GM12891 (cell line): ENCODE measurements at places on chromosomes 7 and 10.

DNA sequence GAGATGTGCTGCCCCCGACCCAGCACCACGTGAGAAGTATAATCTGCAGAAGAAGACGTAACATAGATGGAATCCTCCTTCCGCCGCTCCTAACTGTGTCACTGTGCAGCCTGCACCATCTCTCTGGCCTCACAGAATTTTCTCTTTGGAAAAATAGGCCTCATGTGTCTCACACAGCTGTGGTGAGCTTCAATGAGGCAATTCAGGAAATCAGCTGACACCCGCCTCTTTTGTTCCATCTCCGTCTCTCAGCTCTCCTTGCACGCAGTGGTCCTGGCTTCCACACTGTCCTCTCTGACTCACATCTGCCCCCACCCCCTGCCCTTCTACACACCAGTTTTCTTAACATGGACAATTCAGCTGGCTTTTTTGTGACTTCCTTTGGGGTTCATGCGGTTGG, 7.2 kb downstream of the C10orf90 start:
- DNase-seq = no peak

GRCh38 chr10:114481055-114481454, 76.8 kb upstream of the AFAP1L2 start:
- DNase-seq = no peak

GRCh38 chr10:115866691-115867090, 406.3 kb downstream of the GFRA1 start:
- DNase-seq = no peak

GRCh38 chr10:81520688-81521087, 354.3 kb upstream of the NRG3 start:
- no peak for DNase-seq

DNA sequence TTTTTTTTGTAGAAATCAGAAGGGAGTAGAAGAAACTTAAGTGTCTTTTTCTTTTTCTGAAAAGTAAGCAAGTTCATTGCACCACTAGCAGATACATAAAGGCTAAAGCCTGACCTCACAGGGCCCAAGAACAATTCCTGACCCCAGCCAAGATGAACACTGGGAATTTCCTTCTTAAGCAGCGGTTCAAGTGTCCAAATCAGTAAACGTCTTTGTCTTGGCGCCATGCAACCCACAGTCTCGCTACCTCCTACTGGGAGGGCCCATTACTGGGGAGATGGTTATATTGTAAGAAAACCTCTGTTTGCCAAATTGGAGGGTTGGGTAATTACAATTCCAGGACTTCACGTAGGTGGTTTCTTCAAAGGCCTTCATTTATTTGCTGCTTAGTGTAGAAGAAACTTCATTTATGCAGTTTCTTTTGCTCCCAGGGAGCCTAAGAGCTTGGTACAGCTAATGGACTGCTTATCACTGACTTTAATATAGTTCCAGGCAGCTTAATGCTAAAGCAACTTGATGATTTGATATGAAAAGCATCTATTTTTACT, 58.3 kb upstream of the ADRB1 start:
- no peak for DNase-seq

DNA sequence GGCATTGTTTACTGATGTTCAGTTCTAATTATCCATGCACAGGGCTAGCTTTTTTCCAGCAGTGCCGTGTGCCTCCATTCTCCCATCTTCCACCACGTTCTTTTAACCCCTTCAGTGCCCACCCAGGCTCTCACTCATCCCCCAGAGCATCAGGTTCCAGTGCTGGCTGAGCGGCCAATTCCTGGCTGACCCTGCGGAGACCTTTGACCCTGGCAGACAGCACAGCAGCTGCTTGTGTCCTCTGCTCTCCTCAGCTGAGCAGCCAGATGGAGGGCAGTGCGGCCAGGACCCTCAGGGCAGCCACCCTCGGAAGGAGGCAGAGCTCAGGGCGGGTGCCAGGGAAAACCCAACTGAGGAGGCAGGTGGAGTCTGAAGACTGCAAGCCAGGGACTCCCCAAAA, 48.4 kb downstream of the ZNF503 start:
- no peak for DNase-seq

GRCh38 chr7:33190688-33191304, 61.4 kb downstream of the BBS9 start:
- DNase-seq = no peak

DNA sequence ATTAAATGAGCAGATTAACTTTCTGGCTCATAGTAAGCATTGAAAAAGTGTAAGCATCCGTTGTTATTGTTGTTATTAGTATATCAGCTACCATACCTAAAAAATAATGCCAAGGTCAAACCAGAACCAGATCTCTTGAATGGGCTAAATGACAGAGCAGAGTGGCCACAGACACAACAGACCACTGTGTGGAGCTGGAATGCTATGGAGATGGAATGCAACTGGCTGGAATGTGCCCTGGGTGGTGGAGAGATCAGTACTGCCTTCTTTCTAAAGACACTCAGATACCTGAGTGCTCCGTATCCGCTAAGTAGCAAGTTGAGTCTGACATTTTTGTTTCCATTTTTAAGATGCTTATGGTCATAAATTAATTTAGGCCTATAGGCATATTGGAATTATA, 20.5 kb upstream of the DNAJB12 start:
- DNase-seq = no peak

GRCh38 chr7:38040831-38041230, 120.4 kb downstream of the EPDR1 start:
- no peak for DNase-seq

DNA sequence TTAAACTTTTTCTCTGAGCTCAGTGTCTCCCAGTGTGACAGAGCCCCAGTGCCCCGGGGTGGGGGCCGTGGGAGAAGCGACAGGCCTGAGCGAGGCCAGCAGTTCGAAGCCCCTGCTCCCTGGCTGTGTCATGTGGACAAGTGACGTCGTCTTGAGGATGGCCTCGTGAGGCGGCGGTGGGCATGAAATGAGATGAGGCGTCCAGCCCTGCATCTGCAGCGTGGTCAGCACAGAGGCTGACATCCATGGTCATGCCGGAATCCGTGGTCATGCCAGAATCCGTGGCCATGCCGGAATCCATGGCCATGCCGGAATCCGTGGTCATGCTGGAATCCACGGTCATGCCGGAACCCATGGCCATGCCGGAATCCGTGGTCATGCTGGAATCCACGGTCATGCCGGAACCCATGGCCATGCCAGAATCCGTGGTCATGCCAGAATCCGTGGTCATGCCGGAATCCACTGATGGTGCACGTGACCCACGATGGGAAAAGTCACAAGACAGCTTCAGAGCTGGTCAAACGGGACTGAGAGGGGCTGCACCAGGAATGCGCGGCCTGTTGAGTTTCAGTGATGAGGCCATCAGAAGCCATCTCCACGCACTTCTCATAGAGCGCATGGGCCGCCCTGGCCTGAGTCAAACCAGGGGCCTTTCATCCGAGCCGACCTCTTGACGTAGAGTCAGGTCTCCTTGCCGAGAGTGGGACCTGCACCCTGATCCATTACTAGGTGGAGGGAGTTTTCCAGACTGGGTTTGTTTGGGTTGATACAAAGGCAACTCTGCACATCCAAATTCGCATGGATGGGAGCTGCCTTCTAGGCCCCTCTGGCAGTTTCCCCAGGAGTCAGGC, 342.5 kb downstream of the PTPRN2 start:
- no peak for DNase-seq

- DNase-seq = no peak
Measured at GRCh38 chr10:6692103-6692502, 112.0 kb upstream of the PRKCQ start.

DNA sequence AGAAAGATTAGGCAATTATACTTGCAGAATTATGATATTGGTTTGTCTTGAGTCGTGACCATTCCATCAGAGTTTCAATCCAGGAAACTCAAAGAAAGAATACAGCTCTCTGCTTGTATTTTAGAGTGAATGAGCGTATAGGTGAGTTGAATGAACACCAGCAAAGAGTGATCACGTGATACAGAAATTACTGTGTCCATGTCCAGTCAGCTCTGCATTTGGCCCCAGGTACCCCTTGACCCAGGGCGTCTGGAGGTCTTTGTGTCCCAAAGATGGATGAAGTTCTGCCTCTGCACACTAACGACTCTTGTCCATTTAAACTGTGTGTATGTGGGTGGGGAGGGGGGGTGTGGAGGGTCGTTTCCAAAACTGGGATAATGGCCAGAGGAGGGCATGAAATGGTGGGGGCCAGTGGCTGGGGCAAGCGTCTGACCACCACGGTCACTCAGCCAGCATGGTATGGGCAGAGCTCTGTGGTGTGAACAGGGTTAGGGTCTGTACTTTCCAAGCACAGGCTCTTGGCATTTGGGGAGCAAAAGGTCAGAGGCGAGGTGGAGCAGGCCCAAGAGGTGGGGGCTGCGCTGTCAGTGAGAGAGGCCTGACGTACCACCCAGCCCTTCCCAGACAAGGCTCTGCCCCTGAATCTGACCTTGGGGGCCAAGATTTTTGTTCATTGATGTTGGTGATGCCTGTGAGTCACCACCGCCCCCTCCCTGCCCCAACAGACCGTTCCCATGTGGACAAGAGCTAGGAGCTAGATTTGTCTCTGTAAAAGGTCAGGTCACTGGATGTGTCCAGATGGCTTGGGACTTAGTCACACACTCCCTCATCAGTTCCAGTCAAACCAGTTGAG, 1.4 kb downstream of the PTPRE start:
- no peak for DNase-seq

GRCh38 chr7:14137676-14138075, 148.2 kb upstream of the ETV1 start:
- DNase-seq = no peak

- no peak for DNase-seq
Measured at GRCh38 chr10:75512203-75512933, 80.9 kb downstream of the LRMDA start.

DNA sequence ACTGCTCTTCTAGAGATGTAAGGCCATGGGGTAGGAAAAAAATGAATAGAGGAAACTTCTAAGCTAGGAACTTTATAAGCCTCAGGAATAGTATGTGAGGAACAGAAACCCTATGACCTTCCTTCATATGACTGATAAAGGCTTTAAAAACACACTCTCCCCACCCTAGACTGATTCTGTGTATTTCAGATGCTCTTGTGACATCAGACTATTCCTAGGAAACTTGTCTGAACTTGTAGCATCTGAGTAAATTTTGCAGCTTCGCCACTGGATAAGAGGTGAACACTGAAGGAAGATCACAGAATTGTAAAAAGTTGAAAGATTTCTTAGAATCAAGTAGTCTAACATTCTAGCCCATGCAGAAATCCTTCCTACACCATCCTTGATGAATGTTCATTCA, 31.0 kb upstream of the CBLL1 start:
- no peak for DNase-seq

GRCh38 chr10:45558425-45558824, 114.1 kb downstream of the ZFAND4 start:
- DNase-seq = no peak

DNA sequence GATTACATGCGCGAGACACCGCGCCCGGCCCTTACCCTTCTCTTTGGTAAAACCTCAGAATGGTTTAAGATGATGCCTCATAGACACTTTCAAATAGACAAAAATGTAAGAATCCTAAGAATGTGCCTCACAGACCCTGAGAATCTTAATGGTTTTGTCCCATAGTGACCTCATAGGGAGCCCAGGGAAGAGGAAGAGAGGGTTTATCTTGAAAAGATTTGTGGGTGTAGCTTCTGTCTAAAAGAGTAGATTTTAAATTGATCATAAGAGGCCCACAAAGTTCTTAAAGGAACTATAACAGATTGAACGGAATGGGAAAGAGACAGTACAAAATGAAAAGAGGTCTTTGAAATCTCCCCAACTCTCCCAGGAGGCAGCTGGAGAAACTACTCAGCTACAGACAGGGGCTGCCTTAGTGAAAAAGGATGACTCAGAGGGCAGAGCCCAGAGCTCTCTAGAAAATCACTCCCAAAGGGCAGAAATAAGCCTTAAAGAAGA, 220.6 kb downstream of the ADRA2A start:
- no peak for DNase-seq

GRCh38 chr10:95360122-95360714, 69.4 kb upstream of the PDLIM1 start:
- DNase-seq = no peak

- DNase-seq = no peak
Measured at GRCh38 chr7:104790440-104790839, 223.6 kb upstream of the KMT2E start.

DNA sequence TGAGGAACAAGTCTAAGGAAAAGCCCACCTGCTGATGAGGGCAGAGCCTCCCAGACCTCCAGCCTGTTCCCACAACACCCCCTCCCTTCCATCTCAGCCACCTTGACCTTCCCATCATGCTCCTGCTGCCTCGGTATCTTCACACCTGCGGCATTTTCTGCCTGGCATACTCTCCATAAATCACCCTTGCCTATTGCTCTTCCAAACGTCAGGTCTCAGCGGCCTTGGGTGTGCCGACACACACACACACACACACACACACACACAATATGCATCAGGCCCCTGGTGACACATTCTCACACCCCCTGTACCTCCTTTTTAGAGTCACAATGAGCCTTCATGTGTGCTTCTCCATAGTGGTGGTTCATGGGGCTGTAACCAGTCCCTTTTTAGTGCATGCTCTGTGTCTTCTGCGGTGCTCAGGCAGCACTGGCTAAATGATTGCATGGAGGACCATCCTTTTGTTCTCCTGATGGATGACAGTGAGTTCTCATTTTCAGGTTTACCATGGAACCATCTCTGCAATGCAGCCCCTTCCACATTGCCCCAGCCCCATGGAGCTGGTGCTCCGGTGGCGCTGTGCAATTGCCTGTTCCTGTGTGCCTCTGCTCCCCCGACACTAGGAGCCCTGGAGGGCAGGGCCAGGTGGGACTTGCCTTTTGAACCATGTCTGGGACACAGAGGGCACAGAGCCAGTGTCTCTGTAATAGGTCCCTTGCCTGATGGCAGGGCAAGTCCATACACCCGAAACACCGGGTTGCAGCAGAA, 4.5 kb downstream of the ADIRF start:
- DNase-seq = no peak

DNA sequence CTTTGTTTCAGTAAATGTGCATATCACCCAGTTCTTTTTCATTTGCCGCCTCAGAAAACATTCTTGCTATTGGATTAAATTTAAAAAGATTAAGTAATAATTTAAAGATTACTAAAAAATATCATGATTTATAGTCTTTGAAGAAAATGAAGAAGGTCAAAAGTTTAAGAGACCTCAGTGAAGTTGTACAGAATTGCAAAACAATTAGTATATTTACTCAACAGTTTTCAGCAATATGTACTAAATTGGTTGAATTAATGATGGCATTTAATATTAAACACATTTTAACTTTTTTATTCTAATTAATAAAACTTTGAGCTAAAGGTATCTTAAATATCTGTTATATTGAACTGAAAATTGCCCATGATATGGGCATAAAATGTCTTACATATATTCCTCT, 49.9 kb upstream of the KLF6 start:
- no peak for DNase-seq

DNA sequence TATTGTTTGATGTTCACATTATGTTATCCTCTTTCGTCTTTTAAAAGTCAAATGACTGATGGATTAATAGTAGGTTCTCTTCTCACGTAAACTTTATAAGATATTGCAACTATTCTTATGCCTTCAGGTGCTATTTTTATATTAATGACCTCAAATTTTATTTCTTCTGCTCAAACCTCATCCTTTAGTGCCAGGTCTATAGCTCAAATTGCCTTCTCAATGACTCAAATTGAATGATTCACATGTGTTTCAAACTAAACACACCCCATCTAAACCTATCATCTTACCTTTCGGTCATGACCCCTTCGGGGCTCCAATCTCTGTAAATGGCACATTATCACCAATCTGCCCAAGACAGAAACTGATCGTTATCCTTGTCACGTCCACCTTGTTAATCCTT, 22.0 kb upstream of the LIPF start:
- DNase-seq = no peak

GRCh38 chr10:654647-654996, 34.8 kb downstream of the DIP2C start:
- DNase-seq = no peak

GRCh38 chr10:86170255-86171108, 196.1 kb downstream of the GRID1 start:
- no peak for DNase-seq

GRCh38 chr7:15215616-15216015, 313.1 kb upstream of the DGKB start:
- DNase-seq = no peak
